Vagina (tissue), 2 donors: ENCODE measurements at places on chromosomes 11 and 22. TPM values are rescaled to one million over a fixed set of nuclear protein-coding genes. Genes with fewer than 3 reads are reported as not detected.
A peak's percentile ranks its signal among the peaks of the same experiment; 100 is the strongest.

- H3K36me3 ChIP-seq = no peaks in the 10 kb centered on the region
- H3K27ac ChIP-seq = peak overlapping the region; percentile 23
- no peaks in the 10 kb centered on the region for H3K27me3 ChIP-seq
- peaks cover 26% of the 10 kb centered on the region for H3K4me1 ChIP-seq
- no peak for DNase-seq
- H3K4me3 ChIP-seq = no peak overlapping the region
These were observed 26.1 kb downstream of the SHISAL1 start for GRCh38 chr22:44286646-44287045.

DNA sequence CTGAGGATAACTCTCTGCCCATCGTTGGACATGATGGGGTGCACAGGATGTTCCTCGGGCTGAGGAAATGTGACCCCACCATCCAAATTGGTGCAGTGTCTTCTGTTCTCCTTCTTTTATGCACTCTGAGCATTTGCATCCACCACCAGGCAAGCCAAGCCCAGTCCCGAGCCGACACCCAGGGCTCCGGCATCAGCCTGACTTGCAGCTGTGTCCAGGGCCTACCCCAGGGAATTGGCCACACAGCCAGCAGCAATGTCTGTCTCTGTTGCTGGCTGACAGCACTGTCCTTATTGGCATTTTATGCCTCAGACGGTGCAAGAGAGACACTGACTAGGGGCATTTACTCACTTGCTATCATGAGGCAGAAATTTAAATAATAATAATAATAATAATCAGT, 25.4 kb upstream of the CPT1A start:
- H3K36me3 ChIP-seq = no peaks in the 10 kb centered on the region
- no peak for DNase-seq
- no peak overlapping the region for H3K27ac ChIP-seq
- no peak overlapping the region for H3K4me3 ChIP-seq

- no peak overlapping the region for H3K4me3 ChIP-seq
- no peaks in the 10 kb centered on the region for H3K36me3 ChIP-seq
- DNase-seq = no peak
- no peaks in the 10 kb centered on the region for H3K27me3 ChIP-seq
- no peak overlapping the region for H3K27ac ChIP-seq
These were observed 36.6 kb upstream of the PCF11 start for GRCh38 chr11:83120327-83120726.

Gene TPST2
- 96.3 TPM for total RNA-seq

DNA sequence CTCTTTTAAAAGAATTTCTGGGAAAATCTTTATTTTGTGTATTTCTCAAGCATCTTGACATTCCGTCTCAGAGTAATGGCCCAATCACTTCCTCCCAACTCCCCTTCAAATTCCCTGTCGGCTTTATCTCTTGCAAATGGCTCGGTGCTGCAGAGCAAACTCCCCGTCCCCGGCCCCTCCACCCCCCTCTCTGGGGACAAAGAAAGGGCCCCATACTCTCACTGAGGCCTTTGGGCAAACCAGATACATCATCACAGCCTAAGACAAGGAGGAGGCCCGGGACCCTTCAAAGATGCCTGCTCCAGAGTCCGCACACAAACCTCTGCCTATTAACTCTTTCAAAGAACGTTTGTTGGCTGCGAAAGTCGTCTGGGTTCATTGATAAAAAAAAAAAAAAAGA, 3.9 kb upstream of the SMIM38 start:
- H3K27me3 ChIP-seq = no peaks in the 10 kb centered on the region
- no peak overlapping the region for H3K27ac ChIP-seq
- H3K4me3 ChIP-seq = no peak overlapping the region
- DNase-seq = no peak
- no peaks in the 10 kb centered on the region for H3K36me3 ChIP-seq
- H3K4me1 ChIP-seq = peaks cover 11% of the 10 kb centered on the region

Gene COX8A
- total RNA-seq = 383 TPM

GRCh38 chr22:50674130-50674500, 1.5 kb downstream of the SHANK3 start:
- peaks cover 6% of the 10 kb centered on the region for H3K27me3 ChIP-seq
- peak overlapping the region; percentile 47 for H3K4me3 ChIP-seq
- no peak for DNase-seq
- H3K4me1 ChIP-seq = peaks cover 18% of the 10 kb centered on the region
- H3K27ac ChIP-seq = no peak overlapping the region

GRCh38 chr11:62645671-62645945, 805 bp downstream of the GANAB start:
- no peaks in the 10 kb centered on the region for H3K27me3 ChIP-seq
- H3K36me3 ChIP-seq = peaks cover 34% of the 10 kb centered on the region
- H3K27ac ChIP-seq = peak overlapping the region; percentile 92
- peaks cover 32% of the 10 kb centered on the region for H3K4me1 ChIP-seq
- no peak for DNase-seq
